Smooth muscle cell of the pulmonary artery (primary cell): ENCODE measurements at places on chromosomes 3 and 15. TPM values are rescaled to one million over a fixed set of nuclear protein-coding genes. Genes with fewer than 3 reads are reported as not detected.

The SLC2A2 gene
- not detected in 2 replicates for total RNA-seq

The C3orf20 gene
- under 0.01 and 0.07 TPM in 2 replicates for total RNA-seq

The GOLGA8S gene
- total RNA-seq: 0.07 and 0.10 TPM in 2 replicates

The ZPLD1 gene
- 0.13 and 1.1 TPM in 2 replicates for total RNA-seq
